ENCODE measurements at places on chromosomes 3 and 15.

GRCh38 chr3:97439373-97439772 lies 325.2 kb upstream of the ARL6 start:
- DNase-seq, result no peak

DNA sequence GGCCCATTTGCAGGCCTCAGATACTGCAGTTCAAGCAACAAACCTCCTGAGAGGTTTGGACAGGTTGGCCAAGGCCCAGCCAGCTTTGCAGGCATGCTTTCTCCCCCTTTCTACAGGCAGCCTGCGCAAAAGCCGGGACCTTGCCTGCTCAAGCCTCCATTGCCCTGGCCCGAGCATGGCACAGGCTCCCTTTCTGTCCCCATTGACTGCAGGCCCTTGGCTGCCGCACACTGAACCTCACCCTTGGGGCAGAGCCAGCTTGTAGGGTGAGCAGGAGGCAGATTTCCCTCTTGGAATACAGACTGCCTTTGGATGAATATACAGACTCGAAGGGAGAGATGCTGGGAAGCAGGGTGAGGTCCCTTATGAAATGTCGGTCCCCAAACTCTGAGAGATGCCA lies 461.7 kb upstream of the PROK2 start:
- no peak for DNase-seq

DNA sequence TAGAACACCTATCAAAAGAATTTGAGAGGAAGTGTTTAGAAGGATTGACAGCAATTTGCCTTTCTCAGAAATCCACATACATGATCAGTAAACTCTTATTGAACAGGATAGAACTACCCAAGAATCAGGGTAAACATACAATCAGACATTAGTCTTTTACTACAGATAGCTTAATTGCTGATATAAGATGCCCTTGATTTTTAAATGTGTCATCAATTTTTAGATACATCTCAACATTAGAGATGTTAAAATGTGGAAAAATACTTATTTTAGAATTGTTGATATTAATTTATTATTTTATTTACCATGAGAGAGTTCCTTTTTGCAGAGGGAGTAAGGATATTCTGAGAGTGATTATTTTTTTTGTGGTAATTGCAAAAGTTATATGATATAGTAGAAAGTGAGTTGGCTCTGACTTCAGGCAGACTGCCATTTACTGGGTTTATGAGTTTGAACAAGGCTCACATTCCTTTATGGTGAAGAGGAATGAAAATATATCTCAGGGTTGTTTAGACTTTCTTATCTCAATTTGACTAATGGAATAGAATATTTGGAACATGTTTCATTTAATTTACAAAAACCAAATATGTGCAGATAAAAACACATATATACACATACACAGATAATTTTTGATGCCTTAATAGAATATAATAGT lies 302.8 kb upstream of the GOLIM4 start:
- no peak for DNase-seq

- DNase-seq, result no peak
Observed at GRCh38 chr15:47035475-47036406, 681.6 kb upstream of the SEMA6D start.
